ENCODE measurements at places on chromosomes 12 and 14.

GRCh38 chr12:95802482-95803270 lies 12.1 kb upstream of the NTN4 start:
- DNase-seq: no peak

DNA sequence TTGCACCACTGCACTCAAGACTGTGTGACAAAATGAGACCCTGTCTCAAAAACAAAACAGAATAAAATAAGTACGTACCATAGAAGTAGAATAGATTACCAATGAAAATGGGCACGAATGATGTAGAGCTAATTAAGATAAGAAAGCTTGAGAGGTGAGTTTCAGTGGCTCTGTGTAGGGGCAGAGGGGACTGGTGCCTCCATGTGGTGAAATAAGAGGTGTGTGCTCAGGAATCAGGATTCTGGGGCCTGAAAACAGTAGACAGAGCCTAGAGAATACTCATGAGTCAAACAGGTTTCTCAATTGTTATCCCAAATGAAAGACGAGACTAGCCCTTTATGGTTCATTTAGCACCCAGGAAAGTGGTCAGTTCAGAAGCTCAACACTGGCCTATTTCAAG lies 1145.1 kb downstream of the FLRT2 start:
- no peak for DNase-seq

GRCh38 chr12:69511469-69512267 lies 41.5 kb downstream of the FRS2 start:
- DNase-seq: no peak

- DNase-seq: no peak
These were observed 322.9 kb downstream of the TMEM117 start for GRCh38 chr12:44158746-44159145.

DNA sequence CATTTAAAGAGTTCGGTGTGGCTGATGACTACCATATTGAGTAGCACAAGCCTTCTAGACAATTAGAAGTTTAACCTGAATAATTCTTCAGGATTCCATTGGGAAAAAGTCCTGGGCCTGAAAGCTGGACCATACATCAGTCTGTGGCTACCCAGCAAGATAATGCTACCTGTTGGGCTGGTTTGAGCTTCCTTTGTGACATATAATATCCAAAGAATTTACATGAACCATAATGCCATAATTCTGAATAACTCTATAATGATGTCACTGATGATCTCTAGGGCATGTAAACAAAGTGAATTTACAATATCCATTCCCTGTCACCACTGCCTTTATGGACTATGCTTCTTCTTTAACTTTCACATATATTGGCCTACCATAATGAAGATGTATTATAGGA lies 3.8 kb upstream of the YBX3 start:
- DNase-seq: no peak

GRCh38 chr12:71954083-71954778 lies 15.6 kb downstream of the TPH2 start:
- DNase-seq: no peak

Measured in ovary (tissue), 10 donors.